ENCODE measurements at places on chromosomes 2 and 18. TPM values are rescaled to one million over a fixed set of nuclear protein-coding genes. Genes with fewer than 3 reads are reported as not detected.

DNA sequence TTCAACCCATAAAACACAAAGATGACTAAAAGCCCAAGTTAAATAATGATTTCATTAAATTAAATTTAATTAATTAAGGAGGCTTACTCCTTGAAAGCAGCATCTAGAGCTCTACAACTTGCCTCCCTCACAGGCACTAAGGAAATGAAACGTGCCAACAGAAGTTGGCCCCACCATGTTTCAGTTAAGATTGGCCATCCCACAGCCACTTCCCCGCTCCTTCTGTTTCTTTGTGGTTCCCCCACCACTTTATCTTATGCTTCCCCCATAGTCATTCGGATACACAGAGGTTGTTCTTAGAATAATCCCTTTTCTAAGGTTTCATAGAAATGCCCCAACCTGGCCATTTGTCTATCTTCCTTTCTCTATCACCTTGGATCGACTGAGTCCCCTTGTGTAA is 101.6 kb upstream of the RIOK3 start:
- no peak for DNase-seq

- DNase-seq: peak; percentile 39
Observed at GRCh38 chr18:41906528-41907146, 48.4 kb upstream of the PIK3C3 start.

- no peak for DNase-seq
Observed at GRCh38 chr2:235024931-235025773, 73.3 kb downstream of the SH3BP4 start.

GRCh38 chr2:82198809-82199492 is 1894.4 kb upstream of the LRRTM1 start:
- no peak for DNase-seq

- DNase-seq: no peak
Observed at GRCh38 chr2:33236482-33237385, 239.7 kb upstream of the RASGRP3 start.

DNA sequence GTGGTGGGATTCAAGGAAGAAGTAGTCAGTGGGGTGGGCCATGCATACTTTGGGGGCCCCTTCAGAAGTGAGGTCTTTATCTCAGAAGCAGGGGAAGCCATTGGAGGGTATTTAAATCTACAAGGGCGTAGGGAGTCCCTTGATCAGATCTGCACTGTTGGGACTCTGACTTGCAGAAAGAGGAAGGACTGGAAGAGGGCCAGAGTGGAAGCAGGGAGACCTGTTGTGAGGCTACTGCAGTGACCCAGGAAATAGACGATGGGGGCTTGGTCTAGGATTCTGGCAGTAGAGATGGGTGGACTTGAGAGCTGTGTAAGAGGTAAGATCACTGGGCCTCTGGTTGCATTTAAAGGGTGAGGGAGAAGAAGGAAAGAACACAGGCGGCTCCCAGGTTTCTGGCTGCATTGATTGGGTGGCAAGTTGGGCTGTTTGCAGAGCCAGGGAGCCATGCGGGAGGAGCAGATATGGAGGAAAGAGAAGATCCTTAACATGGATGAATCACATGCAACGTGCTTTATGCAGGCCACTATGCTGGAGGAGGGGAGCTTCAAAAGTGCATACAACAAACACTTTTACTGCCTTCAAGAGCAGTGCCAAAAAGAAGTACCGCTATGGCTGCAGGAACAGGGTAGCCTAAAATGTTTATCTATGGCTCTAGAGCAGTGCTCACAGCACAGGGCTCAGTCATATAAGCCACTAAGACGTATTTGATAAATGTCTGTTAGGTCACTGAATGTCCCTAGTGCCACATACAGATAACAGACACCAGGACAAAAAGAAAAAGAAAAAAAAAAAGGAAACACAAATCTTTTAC is 2.3 kb downstream of the SFXN5 start:
- no peak for DNase-seq

The MAP2 gene
- polyA plus RNA-seq: 0.69 TPM

GRCh38 chr2:23121968-23122648 is 262.9 kb upstream of the KLHL29 start:
- DNase-seq: no peak

DNA sequence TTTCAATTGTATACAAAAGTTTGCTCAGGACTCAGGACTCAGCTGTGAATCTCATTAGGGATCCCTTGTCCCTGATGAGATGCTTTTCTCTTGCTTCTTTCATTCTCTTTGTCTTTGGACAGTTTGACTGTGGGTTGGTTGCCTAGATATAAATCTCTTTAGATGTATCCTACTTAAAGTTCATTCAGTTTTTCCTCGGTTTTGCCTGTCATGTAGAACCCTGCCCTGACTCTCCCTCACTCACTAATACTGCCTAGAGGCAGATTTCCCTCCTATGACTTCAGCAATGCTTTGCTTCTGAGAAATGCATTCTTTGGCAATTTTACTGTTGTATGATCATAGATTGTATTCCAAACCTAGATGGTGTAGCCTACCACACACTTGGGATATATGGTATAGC is 421.4 kb upstream of the TCF4 start:
- no peak for DNase-seq

DNA sequence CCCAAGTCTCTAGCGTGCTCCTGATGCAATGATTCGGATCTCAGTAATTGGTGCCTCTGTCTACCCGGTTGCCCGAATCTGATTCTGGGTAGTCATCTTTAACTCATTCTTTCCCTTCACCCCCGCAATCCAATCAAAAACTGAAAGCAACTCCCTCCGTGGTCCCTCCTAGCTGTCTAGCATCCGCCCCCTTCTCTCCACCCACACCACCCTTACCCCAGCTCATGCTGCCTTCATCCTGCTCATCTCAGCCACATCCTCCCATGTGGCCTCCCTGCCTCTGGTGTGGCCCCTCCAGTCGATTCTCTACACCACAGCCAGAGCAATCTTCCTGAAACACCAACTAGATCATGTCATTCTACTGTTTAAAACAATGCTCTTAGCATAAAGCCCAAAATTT is 62.3 kb downstream of the TTC32 start:
- DNase-seq: no peak

The RTP5 gene
- not detected for polyA plus RNA-seq

GRCh38 chr18:3665780-3666525 is 216.0 kb downstream of the TGIF1 start:
- DNase-seq: peak; percentile 82

The COL4A3 gene
- polyA plus RNA-seq: not detected

GRCh38 chr18:44898498-44898897 is 217.8 kb downstream of the SETBP1 start:
- DNase-seq: no peak

GRCh38 chr2:112923967-112924338 is 13.0 kb downstream of the IL37 start:
- DNase-seq: no peak

The WNT6 gene
- polyA plus RNA-seq: not detected

GRCh38 chr2:63721082-63721424 is 120.6 kb upstream of the UGP2 start:
- no peak for DNase-seq

The DYNAP gene
- polyA plus RNA-seq: not detected

DNA sequence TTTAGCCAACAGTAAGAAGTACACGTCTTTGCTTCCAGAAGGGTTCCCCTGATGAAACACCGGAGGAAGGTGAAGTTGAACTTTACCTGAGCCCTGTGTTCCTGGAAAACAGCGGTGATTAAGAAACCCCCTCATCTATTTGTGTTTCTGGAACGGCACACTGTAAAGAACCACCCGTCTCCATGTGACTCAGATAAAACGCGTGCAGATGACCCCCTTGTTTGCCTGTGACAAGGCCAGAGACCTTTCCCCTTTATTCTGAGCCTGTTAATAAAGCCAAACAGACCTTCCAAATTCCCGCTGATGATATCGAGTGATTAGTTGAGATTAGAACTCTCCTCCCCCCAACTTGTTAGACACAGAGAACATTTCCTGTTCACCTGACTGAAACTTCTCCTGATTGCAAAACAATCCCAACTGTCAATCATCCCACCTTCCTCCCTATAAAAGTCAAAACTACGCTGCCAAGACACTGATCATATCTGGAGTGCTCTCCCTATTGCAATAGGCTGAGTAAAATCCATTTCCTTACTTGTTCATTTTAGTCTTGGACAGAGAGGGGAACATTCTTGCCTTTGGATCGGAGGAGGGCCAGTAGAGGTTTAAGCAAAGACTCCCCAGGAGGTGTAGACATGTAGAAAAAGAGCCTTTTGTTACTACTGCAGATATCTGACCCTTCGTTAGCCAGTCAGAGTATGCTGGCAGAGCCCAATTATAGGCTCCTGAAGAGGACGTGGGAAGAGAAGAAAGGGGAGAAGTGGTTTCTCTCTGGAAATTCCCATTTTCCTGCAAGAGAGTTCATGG is 914 bp upstream of the IWS1 start:
- no peak for DNase-seq

GRCh38 chr2:182954789-182955188 is 83.5 kb downstream of the NCKAP1 start:
- no peak for DNase-seq

DNA sequence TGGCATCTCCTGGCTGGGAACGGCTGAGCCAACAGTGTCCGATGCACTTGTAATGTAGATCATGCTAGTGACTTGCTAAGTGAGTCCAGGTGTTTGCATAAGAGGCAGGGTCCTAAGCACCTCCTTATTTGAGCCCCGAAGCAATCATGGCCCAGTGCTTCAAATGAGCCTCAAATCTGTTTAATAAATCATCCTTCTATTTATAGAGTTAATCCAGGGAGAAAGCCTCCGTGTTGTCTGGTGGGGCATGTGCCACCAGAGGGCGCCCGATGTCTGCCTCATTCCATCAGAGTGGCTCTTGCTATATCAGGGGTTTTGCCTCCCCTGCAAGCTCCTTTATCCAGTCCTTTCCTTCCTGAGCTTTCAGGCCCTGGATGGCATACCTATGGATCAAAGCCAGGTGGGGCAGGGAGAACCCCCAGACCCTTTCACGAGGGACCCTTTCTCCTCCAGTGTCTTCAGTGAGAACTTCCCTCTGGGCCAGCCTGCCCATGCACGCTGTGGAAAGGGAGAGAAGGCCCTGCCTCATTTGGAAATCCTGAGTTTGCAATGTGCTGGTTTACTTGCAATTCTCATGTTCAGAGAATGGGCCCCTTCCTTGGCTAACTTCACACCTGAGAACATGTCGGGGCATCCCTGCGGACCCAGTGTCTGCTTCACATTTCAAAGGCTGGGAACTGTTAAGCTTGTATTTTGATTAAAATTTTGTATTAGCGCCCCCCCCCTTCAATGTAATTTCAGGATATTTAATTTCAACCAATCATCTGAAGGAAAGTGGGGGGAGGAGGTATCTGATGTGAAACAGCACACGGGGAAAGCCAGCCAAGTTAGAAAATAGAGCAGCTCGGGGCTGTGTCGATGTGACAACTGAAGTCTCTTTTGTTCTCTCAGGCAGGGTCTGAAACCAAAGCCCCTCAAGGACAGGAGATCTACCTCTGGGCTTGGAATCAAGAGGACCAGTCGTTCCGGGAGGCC is 39.7 kb downstream of the RDH14 start:
- DNase-seq: peak; percentile 68

The IL1F10 gene
- polyA plus RNA-seq: not detected

DNA sequence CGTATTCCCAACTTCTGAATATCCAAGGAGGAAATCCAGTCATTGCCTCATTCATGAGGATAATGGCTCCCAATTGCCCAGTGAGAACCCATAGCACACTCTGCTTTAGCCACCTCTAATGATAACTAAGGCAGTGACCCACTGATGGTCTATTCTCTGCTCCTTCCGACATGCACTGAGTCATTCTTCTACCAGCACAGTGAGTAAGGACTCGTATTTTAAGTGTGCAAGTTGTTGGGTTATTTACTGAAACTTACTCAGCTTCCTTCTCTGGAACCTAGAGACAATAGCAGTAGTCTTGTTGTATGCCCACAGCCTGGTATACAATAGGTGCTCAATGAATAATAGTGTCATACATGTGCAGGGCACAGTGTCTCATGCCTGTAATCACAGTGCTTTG is 81.1 kb upstream of the ZNF397 start:
- no peak for DNase-seq

DNA sequence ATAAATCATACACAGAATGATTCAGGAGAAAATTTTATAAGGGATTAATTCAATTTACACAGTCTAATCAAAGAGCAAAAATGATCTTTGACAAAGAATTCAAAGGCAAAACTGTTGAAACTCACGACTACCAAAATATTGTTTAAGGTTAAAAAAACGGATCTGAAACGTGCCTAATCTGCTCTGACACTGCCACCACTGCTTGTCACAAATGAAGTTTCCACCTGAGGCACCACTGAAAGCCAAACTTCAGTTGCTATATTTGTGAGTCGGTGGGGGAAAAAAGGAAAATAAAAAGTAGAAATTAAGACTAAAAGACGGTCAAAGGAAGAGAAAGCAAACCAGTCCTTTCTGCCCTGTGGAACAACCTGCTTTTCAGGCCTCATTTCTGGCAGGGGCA is 140.6 kb upstream of the DNMT3A start:
- DNase-seq: no peak

DNA sequence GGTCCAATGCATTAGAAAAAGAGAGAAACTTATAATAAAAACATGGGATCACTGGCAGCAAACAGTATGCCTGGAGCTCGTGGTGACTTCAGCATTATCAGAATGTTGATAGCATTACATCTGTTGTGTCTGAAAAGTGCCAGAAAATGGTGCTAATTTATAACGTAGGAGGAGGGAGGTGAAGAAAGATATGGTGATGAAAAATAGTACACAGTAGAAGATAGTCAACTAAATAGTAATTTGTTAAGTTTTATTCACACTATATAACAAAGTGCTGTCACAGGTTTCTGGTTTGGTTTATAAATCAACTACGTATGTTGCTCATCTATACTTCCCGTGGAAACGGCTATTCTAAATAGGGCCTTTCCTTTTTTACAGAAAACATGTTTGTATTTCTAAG is 117.4 kb downstream of the LRRTM1 start:
- DNase-seq: no peak

DNA sequence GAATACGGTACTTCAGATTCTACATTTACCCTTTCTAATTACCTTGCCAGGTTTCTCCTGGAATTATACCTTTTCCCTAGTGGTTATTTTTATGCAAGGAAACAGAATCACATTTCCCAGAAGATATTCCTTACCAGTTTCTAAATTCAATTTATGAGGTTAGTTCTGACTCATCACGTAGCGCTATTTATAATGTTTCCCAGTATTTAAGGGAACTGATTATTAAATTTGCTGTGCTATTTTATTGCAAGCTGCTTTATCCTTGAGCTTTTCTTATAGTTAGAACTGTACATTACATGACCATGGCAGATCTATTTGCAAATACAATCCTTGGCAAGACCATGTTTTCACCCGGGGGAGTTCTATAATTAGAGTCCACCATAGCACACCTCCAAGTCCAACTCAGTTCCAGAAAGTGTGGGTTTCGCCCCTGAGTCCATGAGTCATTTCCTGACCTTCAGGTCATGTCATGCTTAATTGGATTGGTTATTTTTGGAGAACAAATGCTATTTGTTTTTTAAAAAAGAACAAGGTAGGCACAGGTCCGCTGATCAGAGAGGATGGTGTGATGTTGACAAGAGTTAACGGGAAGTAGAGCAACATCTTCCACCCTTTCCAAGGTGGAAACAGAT is 126.6 kb downstream of the ZNF532 start:
- no peak for DNase-seq
